EH (cell line): ENCODE measurements at places on chromosomes 3 and 15.
A peak's percentile ranks its signal among the peaks of the same experiment; 100 is the strongest.

DNA sequence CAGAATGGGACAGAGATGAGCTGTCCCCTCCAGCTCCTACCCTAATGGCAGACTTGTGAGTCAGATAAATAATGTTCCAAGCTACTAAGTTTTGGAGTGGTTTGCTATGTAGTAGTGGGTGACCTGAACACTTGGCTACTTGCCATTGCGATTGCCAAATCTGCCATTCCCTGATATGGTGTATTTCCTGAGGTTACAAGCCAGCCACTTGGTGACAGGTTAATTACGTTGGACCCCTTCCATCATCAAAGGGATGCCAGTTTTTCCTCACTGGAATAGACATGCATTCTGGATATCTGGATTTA, 33.6 kb downstream of the MORF4L1 start:
- DNase-seq, result peak; percentile 93

- DNase-seq, result peak; percentile 73
These were observed 16.6 kb upstream of the EXOG start for GRCh38 chr3:38479431-38480092.

DNA sequence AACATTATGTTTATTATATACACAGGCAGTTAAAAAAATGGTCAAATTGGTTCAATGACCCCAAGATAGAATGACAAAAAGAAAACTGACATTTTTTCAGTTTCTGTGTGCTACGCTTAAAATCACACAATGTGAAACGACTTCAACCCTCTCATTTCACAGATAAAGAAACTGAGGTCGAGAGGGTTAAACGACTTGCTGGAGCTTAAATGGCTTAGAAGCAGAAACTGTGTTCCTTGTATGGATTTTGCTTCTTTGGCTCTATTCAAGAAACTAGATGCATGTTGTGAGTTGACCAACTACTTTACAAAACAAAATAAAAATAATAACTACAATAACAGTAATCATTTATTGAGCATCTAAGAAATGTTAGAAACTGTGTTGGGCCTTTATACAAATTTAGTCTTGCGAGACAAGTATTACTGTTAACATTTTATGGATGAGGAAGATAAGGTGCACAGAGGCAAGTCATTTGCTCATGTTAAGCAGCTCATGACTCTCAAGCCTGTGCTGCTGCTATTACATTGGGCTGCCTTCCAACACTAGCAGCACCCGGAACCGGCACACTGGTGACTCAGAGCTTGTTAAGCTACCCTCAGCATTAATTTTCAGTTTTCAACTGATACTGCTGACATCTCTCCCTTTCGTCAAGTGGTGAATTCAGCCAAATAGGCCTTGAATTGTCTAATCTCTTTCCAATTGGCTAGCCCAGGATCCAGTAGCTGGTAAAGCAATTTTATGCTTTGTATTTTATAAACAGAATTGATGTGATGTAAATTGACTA, 487.6 kb downstream of the NAALADL2 start:
- peak; percentile 96 for DNase-seq

DNA sequence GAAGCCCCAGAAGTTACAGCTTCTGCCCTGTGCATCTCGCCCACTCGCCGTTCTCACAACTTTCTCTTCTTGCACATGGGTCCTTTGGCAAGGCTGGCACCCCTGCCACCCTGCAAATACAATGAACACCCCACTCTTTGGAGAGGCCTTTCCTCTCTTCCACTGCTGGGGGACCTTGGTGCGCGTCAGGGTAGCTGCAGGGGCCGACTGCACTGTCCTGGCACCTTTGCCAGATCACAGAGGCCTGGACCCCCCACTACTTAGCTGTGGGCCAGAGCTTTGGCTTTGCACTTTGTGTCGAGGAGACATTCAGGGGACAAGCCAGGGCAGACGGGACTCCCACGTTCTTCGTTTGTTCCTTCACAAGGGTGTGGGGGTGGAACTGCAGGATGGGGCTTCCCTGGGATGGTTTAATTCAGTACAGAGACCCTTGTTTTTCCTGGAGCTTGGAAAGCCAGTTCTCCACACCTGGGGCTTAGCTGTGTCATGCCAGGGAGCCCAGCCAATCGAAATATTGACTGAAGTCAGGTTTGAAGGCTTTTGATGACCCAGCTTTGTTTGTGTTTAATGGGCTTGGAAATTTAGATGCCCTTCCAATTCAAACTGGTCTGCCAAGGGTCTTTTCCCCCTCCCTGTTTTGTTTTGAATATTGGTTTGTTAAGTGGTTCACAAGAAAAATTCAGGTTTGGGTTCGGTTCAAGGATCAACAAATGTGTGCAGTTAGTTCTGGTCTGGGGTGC, 256.1 kb upstream of the TLE3 start:
- DNase-seq, result no peak

DNA sequence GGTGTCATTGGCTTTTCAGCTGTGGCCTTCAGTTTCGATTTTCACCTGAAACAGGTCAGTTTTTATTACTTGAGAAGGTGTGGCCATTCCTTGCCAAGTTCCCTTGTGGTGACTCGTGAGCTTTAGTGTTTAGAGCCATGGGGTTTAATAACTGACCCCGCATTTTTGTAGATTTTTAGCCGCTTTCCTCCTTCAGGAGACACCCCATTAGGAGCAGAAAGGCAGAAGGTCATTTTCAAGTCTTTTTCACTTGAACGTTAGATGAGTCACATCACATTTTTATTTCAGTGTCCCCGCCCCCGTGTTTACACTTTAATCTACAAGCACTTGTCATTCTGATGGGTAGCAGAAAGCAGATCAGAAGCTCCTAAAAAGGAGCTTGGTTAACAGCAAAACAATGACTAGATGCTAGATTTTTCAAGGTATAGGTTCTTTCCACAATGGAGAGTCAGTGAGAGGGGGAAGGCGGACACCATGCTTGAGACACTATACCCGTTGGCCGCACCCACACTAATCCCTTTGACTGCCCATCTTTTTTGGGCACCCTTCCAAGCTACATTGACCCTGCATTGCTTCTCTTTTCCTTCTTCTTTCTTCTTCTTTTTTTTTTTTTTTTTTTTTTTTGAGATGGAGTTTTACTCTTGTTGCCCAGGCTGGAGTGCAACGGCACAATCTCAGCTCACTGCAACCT, 132.7 kb downstream of the GHSR start:
- peak; percentile 81 for DNase-seq

GRCh38 chr3:118187221-118187620, 847.4 kb downstream of the IGSF11 start:
- no peak for DNase-seq

DNA sequence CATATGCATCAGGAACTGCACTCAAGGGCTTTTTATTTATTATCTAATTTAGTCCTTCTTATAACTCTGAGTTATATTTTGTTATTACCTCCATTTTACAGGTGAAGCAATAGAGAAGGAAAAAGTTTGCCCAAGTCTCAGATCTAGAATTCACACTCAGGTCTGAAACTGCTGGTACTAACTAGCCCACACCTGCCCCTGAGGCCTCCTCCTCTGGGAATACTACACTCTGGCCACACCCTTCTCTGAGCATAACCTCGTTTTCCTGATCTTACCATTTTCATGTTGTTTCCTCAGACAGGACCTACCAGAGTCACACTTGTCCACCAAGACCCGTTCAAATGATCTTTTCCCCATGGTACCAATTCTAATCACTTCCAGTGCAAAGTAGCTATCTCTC, 94.1 kb upstream of the CHRM5 start:
- DNase-seq, result no peak

DNA sequence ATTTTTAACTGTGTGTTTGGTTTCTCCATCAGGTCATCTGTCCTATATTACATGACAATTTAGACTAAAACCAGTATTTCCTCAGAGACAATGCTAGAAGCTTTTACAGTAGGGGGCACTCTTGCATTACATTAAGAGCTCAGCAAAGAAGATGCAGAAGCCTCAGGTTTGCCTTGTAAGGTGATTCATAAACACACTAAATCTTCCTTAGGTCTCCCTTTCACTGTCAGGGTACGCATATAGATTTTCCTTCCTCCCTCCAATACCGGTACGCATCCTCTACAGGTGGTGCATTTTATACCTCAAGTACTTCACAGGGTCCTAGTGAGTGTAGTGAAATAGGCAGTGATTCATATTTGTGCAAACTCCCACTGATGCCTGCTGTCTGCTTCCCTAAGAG, 46.5 kb downstream of the CD86 start:
- DNase-seq, result peak; percentile 43

- DNase-seq, result peak; percentile 81
These were observed 111.7 kb downstream of the LMLN start for GRCh38 chr3:198071602-198072287.

- DNase-seq, result no peak
These were observed 48.3 kb upstream of the CTDSPL start for GRCh38 chr3:37813403-37813802.

- no peak for DNase-seq
These were observed 3.5 kb downstream of the SLTM start for GRCh38 chr15:58929891-58930416.

GRCh38 chr15:51067510-51067909, 27.2 kb downstream of the TNFAIP8L3 start:
- no peak for DNase-seq

GRCh38 chr3:108524537-108524936, 14.1 kb upstream of the MYH15 start:
- DNase-seq, result peak; percentile 5

- no peak for DNase-seq
These were observed 13.4 kb upstream of the FBLN2 start for GRCh38 chr3:13535526-13535875.

DNA sequence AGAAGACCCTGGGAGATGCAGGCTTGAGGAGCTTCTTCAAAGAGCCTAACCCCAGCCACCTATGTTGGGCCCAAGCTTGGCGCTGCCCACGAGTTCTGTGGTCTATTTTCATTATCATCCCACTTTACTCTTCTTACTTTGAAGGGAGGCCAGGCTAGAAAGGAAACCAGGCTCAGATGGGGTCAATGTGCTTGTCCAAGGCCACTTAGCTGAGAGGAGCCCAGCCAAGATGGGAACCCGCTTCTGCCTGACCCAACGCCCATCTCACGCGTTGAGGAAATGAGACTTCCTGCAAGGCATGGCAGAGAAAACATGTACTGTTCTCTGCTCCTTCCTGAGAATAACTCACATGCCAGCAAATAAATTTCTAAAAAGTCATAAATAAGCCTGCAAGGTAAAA, 486.3 kb upstream of the PROK2 start:
- peak; percentile 24 for DNase-seq

- DNase-seq, result no peak
These were observed 99.2 kb upstream of the TMC3 start for GRCh38 chr15:81473177-81473576.

DNA sequence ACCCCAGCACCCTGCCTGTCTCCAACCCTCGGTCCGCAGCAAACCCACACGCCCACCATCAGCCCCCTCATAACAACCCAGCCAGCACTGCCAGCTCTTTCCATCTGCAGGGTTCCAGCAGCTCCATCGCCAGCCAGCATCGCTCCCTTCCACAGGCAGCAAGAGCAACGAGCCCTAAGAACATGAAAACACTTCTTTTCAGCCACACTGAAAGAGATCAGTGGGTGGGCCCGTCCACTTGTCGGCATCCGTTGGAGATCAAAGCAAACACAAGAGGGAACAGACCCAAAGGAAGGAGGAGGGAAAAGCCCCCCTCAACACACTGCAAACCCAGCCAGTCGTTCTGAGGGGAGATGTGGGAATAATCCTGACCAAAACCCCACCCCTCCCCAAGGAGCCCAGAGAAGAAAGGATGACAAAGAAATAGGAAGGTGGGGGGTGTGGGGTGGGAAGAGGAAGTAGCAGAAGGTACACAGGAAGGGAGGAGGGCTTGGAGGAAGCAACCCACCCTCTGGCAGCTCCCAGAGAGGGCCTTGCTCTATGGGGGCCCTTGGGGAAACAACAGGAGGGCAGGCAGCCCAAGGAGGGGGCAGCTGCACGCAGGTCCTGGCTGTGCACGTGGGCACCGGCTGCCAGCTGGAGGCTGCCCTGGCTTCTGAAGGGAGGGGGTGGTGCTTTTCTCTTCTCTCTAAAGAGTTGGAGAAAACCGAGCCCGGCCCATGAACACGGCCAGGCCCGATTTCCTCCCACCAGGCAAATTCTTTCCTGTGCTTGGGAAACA, 473.6 kb upstream of the PROK2 start:
- DNase-seq, result no peak

- peak; percentile 49 for DNase-seq
These were observed 1.7 kb upstream of the LINGO1 start for GRCh38 chr15:77634266-77634962.

- no peak for DNase-seq
These were observed 528 bp upstream of the NIT2 start for GRCh38 chr3:100333970-100334487.

GRCh38 chr15:63436872-63437375, 55.3 kb upstream of the CA12 start:
- DNase-seq, result peak; percentile 92

DNA sequence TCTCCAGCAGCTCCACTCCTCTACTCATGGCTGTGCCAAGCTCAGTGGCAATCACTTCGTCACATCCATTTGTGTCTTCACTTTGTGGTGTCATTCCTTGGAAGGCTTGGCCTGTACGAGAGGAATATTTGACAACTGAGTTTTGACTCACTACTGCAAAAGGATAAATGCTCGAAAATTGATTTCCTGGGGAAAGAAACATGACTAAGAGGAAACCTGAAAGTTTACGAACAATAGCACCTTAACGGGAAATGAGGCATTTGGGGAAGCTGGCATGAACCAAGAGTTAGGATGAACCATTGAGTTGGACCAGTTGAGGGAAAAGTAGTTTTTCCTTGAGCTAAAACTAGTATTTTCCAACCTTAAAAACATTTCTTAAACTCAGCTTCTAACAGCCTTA, 74.2 kb upstream of the ABHD17C start:
- peak; percentile 41 for DNase-seq

GRCh38 chr3:53650424-53650823, 156.0 kb downstream of the CACNA1D start:
- DNase-seq, result no peak

- peak; percentile 51 for DNase-seq
These were observed 71.9 kb upstream of the FBN1 start for GRCh38 chr15:48717458-48717857.

DNA sequence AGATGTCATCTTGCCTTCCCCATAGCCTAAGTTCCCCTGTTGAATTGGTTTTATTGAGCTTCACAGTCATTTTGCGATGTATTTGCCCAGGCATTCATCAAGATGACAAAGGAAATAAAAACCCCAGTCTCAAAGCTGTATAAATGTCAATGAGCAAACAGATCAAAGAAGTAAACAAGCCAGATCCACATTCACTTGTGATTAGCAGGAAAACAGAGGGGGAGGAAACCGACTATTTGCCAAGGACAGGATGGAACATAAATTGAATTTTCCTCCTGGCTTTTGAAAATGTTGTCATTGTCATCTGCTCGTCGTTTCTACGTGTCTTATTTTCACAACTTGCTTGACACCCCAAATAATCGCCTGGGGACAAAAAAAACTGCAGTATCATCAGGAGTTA, 83.5 kb downstream of the SV2B start:
- DNase-seq, result no peak
